ENCODE measurements at places on chromosomes 12 and 14.

DNA sequence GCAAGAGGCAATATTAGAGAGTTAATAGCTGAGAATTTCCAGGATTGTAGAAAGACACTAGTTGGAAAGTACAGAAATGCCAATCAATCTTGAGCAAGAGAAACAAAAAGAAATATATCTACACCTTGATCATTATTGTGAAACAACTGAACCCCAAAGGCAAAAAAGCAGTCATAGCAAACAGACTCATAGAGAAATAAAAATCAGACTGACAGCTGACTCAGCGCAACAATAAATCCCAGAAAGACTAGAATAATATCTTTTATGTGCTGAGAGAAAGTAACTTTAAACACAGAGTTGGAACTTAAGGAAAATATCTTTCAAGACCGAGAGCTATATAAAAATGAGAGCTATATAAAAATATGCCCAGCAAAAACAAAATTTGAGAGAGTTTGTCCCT, 52.9 kb downstream of the PTPRB start:
- DNase-seq, result no peak

- no peak for DNase-seq
Observed at GRCh38 chr14:88835661-88836060, 11.2 kb downstream of the TTC8 start.

DNA sequence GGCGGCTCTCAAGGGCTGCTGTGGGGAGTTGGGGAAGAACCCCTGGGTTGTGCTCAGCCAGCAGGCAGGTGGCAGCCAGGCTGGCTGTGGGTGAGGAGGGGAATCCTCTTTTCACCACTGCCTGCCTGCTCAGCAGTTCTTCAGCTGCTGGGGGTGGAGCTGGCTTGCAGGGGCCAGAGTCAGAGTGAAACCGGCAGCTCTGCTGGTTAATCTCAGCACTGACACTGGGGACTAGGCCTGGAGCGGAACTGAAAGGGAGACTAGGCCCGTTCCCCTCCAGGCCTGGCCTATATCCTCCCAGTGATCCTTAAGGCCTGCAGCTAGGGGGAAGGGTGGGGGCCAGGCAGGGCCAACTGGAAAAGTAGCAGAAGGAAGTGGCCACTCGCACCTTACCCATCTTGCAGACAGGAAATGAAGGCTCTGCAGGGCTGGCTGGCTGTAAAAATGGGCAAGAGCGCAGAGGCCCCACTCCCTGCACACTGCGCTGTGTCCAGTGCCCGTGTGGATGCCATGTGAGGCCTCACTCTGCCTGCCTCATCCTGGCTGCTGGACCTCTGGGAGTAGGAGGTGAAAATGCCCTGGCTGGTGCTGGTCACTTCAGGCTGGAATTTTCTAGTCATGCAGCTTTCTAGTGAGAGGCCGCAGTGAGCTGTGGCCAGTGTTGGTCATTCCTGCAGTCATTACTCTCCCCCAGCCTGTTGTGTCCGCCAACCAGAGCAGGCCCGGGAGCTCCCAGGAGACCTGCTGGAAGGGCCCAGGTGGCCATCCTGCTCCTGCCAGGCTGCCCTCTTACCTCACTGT, 39.4 kb downstream of the SH2B3 start:
- DNase-seq, result peak; percentile 89

DNA sequence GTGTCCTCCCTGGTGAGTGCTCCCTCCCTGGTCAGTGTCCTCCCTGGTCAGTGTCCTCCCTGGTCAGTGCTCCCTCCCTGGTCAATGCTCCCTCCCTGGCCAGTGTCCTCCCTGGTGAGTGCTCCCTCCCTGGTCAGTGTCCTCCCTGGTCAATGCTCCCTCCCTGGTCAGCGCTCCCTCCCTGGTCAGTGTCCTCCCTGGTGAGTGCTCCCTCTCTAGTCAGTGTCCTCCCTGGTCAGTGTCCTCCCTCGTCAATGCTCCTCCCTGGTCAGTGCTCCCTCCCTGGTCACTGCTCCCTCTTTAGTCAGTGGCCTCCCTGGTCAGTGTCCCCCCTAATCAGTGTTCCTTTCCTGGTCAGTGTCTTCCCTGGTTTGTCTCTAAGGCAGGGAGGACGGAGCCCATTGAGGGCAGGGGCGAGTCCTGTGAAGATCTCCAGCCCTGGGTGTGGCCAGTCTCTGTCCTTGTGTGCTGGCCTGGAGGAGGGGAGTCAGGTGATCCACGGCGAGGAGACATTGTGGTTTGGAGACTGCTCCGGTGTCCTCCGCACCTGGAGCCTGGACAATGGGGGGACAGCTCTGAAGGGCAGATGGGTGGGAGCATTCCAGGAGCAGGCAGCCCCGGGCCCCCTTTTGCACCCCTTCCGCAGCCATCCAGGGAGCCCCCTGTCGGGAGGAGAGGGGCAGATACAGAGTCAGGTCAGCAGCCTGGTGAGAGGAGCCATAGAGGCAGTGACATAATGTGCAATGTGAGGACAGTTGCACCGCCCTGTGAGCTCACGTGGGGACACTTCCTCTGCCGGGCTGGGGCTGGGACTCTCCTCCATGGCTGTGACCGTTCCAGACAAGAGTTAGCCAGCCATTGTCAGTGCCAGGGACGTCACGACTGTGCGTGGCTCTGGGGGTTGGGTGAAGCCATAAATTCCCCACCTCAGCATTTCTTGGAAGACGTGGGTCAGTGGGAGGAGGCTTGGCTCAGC, 93.4 kb downstream of the ADGRD1 start:
- DNase-seq, result no peak
